ENCODE measurements at places on chromosomes 6 and 20.

- no peak for DNase-seq
These were observed 7.2 kb upstream of the ABHD12 start for GRCh38 chr20:25397821-25398220.

GRCh38 chr6:69647726-69648125 lies 149.1 kb downstream of the LMBRD1 start:
- no peak for DNase-seq

GRCh38 chr6:63529498-63529897 lies 42.8 kb upstream of the LOC128125822 start:
- no peak for DNase-seq

- no peak for DNase-seq
These were observed 174.0 kb downstream of the BCKDHB start for GRCh38 chr6:80280262-80281010.
